ENCODE measurements at places on chromosomes 4 and X.

DNA sequence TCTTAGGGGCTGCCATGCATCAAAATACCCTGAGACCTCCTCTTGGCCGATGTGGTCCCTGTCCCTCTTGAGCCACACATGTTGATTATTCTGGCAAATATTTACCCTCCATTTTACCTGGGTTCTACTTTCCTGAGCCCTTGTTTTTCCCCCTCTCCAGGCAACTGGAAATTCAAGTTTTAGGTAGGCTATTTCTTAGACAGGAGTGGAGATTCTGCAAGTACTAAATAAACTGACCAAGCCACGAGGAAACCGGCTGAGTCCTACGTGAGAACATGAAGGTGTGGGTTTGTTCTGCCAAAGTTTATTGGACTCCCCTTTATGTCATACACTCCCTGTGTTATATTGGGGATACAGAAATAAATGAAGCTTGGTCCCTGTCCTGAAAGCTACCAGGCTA, 88.1 kb downstream of the RTL5 start:
- DNase-seq: no peak

DNA sequence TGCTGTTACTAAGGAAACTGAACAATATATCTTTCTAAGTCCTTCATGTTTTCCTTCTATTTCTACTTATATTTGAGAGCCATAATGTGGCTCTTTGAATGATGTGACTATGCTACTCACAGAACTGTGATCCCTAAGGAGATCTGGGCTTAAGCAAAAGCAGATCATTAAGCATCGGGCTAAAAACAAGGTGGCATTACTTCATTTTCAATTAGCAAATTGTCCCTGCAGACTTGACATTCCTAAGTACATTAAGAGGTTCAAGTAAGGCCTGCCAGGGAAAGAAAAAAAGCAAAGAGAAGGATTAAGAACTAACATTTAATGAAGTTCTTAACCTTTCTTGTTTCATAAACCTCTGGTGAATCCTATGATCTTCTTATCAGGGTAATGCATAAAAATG, 447.6 kb downstream of the PDGFC start:
- DNase-seq: no peak

GRCh38 chr4:37101182-37101581, 143.4 kb upstream of the NWD2 start:
- DNase-seq: no peak

GRCh38 chr4:81758574-81759264, 287.0 kb upstream of the RASGEF1B start:
- DNase-seq: no peak

DNA sequence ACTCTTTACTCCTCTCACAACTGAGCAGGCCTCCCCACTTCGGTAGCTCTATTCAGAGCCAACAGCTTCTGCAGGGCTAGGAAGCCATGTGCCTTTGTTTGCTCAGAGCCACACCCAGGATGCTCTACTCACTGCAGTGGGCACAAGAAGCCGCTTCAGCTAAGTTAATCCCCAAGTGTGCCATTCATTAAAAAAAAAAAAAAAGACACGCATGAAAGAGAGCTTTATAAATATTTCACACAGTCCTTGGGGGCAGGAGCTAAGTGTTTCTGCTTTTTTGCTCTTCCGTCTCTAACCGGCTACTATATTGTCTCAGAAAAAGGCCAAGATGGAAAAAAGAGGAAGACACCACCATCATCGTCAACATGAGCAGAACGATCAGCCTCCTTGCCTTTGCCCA, 8.1 kb downstream of the CRMP1 start:
- no peak for DNase-seq

DNA sequence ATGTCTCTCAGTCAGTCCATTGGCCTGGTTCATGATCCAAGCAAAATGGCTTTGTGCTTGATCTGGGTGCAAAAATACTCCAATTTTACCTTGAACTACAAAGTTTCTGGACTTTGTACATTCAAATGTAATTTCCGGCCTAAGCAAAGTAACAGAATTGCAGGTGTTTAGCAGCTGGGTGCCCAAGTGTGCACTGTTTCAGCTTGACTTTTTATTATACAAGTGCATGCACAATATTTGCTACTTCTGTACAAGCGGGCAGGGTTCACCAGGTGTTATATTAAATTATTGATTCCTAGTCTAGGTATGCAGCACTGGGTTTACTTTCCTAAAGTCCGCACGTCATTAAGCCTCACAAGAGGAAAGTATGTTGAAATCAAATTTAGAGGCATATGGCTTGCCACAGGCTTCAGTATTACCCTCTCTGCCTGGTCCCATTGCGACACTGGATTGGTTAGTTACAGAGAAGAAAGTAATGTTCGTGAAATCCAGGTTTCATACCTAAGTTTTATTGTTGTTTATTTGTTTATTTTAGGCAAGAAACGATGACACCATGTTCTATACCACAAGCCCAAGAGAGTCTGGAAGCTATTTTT, 376.9 kb upstream of the CTSO start:
- DNase-seq: no peak

GRCh38 chr4:77721073-77721472, 98.1 kb downstream of the CNOT6L start:
- DNase-seq: no peak

- DNase-seq: no peak
Measured at GRCh38 chr4:17094159-17094875, 195.9 kb upstream of the LDB2 start.

DNA sequence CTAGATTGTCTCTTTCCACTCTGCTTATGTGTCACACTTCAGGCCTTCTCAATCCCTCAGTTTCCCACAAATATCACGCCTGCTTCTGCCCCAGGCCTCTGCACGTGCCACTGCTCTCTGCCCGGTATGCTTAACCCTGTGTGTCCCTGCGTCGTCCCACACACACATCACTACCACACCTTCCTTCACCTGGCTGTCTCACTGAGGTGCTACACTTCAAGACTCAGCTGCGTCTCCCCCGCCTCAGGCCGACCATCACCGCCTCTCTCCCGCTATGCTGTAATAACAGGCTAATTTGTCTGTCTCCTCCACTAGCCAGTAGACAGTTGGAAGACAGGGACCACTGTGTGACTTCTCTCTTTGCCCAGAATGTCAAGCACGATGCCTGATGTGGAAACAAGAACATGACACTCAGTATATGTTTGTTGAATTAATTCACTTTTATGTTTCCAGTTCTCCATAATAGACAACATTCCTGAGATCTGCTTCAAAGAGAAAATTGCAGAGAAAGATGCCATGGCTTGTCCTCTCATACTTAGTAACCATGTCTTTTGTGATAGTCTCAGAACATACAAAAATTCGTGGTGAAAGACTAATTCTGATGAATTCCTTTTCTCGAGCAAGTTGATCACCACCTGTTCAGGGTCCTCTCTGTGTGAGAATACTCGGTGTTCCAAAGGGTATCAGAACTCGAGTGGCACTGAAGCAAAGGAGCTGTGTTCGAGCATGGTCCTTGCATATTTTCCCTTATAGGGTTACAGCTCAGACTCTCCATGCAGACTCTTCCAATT, 54.2 kb downstream of the AFAP1 start:
- no peak for DNase-seq

- DNase-seq: no peak
Measured at GRCh38 chr4:188042191-188042590, 46.6 kb downstream of the ZFP42 start.

GRCh38 chr4:152808670-152809069, 28.9 kb downstream of the ARFIP1 start:
- DNase-seq: no peak

GRCh38 chr4:8745826-8746225, 125.8 kb downstream of the HMX1 start:
- DNase-seq: no peak

- no peak for DNase-seq
Measured at GRCh38 chr4:90124276-90124675, 2.9 kb upstream of the CCSER1 start.

- no peak for DNase-seq
Measured at GRCh38 chr4:40255393-40256281, 58.8 kb downstream of the RHOH start.

- no peak for DNase-seq
Measured at GRCh38 chr4:129345609-129346008, 249.7 kb downstream of the C4orf33 start.

- peak; percentile 19 for DNase-seq
Measured at GRCh38 chr4:7831330-7831729, 108.3 kb downstream of the AFAP1 start.

DNA sequence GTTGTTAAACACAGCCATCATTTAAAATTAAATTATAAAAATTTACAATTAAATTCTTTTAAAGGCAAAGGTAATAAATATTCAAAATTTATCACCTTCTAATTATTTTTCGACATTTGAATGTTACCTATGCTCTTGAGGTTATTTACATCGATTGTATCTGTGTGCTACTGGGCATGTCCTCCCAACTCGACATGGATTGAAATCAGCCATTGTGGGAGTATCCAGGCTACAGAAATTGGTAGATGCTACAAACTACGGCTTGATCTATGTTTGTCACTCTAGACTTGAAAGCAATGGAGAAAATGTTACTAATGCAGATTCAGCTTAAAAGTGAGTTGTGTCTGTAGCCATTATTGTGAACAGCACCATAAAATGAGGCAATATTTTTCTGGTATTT, 2.5 kb upstream of the VBP1 start:
- no peak for DNase-seq

GRCh38 chr4:78661921-78662521, 110.5 kb downstream of the ANXA3 start:
- DNase-seq: no peak

DNA sequence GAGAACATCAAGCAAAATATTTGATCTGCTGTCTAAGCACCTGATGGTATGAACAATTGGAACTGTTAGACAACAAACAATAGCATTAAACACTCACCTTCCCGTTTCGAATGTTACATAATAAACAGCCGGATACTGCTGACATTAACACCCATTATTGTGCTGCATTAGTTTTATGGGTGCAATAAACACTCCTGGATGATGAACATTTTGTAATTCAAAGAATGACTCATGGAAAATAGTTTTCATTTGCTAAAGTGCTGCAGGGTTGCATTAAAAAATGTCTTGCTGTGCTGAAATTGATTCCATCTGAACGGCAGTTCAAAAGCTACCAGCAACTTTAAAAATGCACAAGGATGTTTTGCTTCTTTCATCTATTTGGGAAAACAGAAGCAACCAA, 100.8 kb upstream of the SORBS2 start:
- DNase-seq: no peak

DNA sequence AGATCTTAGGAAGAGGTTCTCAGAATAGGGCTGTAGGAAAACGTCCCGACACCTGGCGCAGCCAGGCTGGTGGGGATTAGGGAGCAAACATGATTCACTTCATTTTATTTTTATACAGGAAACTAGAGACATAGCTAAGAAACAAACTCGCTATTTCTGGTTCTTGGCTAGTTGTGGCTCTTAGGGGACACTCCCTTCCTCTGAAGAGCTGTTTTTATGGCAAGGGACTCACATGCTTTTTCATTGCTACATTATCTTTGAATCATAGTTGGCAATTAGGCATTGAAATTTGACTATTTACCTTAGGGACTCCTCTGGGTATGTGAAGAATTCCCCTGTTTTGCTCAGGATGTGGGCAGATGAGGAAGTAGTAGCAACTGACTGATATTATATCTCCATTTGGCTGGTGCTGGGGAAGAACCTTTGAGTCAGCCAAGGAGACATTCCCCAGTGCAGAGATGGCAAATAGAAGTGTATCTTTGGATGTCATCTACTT, 174.5 kb downstream of the SMIM20 start:
- peak; percentile 31 for DNase-seq

DNA sequence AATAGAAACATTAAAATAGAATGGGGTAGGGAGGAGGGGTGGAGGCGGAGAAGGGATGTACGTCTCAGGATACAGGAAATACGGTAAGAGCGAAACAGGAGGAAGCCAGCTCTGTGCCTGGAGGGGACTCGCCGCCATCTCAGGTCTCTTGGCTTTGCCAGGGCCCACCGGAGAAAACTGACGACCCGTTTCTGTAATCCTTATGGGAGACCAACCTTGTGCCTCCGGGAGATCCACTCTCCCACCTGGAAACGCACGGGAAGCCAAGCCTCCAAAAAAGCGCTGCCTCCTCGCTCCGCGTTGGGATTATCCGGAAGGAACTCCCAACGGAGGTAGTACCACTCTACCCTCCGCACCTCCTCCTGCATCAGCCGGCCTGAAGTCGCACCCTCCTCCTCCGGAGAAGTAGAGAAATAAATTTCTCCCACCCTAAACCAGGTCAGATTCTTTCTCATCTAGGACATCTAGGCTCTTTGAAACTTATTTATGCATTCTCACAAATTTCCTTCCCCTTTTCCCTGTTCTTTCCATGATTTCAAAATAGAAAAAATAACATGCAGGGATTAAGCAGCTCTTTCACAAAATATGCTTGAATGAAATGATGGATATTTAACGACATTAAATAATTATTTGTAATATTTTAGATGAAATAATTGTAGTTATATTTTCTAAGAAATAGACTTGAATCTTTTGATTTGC, at the start of gene NBDY:
NBDY (plus strand) TSS at position 92 of the 699 bp plus-strand sequence; CDS start at position 203, 111 bp downstream.
- DNase-seq: peak; percentile 76

DNA sequence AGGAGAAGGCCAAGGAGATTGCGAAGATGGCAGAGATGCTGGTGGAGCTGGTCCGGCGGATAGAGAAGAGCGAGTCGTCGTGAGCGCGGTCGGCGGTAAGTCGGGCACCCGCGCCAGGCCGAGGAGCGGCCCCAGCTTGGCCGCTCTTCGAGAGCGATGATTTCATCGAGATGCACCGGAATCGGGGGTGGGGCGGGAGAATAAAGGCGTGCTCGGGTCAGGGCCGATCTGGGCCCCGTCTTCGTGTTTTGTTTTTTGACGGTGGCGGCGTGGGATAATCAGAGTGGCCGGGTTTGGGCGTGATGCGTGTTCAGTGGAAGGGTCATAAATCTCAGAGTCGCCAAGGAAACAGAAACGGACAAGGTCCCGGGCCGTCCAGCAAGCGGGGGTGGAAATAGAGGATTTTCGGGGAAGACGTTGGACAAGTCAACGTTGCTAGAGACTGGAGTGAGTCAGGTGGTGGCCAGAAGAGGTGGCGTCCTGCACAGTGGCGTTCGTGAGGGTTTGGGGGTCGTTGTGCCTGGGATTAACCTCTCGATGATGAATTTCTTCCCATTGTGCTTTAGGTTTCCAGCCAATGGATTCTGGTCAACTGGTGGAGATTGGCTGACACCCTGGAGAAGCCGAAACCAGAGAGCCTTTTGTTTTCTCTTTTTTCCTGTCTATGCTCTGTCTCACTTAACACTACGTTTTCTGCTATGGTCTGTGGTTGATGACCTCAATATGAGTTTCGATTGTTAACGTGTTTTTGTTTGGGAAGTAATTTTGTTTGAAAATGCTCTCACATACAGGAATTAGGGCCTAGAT, 882 bp downstream of the MRFAP1 start:
- DNase-seq: no peak

DNA sequence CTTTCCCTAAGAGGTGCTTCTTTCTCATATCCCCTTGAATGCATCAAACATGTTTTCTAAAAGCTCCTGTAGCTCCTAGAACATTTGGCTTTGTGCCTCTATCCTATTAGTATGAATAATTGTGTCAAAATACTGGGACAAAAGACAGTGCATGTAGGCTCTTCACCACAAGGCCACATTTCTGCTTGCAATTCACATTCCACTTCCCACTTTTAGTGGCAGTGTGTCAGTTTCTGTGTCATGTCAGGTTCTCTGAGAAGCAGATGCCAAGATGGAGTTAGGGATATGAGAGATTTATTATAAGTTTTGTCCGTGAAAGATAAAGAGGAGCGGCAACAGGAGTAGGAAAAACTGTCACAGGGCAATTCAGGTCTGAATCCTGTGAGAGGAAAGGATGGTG, 61.3 kb upstream of the GPRIN3 start:
- no peak for DNase-seq

- DNase-seq: no peak
Measured at GRCh38 chr4:16269240-16269639, 43.0 kb upstream of the TAPT1 start.

GRCh38 chr4:41346306-41347061, 89.8 kb downstream of the UCHL1 start:
- DNase-seq: no peak

- DNase-seq: no peak
Measured at GRCh38 chrX:94041881-94042280, 367.9 kb downstream of the FAM133A start.
